ENCODE measurements at places on chromosomes 1 and 21.

DNA sequence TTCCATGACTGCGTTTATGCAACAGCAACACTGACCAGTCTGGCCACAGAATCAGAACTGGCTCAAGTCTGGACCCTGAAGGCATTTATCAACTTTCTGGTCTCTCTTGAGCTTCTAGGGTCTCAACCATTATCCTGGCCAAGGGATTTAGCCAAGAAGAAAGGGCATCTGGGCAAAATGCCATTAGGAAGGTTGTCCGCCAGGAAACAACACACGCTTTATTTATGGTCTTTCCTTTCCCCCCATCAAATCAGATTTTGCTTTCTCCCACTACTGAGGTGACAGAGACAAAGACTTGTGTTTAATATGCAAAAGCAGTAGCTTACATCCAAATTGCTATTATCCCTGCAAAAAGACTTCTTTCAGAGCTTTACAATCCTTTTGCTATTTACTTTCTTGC is 81.6 kb upstream of the PPP2R5A start:
- DNase-seq = no peak

GRCh38 chr1:159030877-159031447 is 21.3 kb downstream of the IFI16 start:
- DNase-seq = no peak

GRCh38 chr1:177239792-177240191 is 69.0 kb downstream of the BRINP2 start:
- no peak for DNase-seq

DNA sequence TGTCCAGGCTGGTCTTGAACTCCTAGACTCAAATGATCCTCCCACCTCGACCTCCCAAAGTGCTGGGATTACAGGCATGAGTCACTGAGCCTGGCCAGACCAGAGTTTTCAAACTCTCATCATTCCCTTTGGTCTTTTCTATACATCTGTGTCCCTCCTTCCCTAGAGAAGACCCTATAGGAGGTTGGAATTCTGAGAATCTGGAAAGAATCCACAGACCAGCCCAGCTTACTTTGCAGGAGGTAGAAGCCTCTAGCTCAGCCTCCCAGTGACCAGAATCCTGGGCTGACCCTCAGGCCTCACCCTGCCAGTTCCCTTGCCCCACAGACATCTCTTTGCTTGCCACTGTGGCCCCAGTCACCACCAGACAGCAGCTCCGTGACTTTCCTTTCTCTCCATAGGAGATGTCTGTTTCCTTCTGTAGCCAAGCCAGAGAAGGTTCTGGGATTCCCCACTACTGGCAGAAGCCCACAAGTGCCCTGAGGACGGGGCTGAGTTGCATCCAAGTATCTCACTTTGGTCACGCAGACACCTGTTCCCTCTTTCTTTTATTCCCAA is 34.7 kb upstream of the KHDRBS1 start:
- DNase-seq = no peak

- DNase-seq = no peak
Measured at GRCh38 chr21:46369520-46370235, 45.7 kb downstream of the PCNT start.

DNA sequence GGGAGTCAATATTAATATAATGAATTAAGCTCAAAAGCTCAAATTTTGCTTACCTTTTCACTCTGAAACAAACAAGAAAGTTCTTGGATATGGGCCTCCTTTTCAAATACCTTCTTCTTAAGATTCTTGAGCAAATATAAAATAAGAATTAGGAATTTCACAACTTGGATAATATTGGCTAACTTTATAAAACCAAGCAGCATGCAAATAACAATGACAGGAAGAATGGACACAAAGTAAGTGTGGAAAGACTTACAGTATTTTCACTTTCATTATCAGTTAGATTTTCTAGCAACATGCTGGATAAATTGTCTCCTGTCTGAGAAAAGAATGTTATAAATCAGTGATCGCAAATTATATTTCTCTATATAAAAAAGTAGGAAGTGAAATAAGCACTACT is 13.2 kb downstream of the ODF2L start:
- DNase-seq = no peak

- no peak for DNase-seq
Measured at GRCh38 chr1:114770989-114771388, 9.5 kb downstream of the SIKE1 start.

GRCh38 chr1:230768903-230769570 is 21.8 kb downstream of the CAPN9 start:
- DNase-seq = no peak

DNA sequence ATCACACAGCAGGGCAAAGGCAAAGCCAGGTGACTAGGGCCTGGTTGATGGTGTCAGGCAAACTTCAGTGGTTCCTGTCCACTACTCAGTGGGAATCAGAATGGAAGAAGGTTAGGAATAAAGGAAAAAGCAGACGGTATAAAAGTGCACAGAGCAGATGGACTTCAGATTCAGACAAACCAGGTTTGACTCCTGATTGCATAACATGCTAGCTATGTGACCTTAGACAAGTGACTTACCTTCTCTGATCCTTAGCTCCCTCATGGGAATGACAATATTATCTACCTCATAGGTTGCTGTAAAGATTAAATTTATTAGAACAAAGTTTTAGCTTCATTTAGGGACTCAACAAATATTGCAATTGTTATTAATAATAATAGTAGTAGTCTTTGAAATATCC is 4.9 kb downstream of the PAQR7 start:
- DNase-seq = no peak

DNA sequence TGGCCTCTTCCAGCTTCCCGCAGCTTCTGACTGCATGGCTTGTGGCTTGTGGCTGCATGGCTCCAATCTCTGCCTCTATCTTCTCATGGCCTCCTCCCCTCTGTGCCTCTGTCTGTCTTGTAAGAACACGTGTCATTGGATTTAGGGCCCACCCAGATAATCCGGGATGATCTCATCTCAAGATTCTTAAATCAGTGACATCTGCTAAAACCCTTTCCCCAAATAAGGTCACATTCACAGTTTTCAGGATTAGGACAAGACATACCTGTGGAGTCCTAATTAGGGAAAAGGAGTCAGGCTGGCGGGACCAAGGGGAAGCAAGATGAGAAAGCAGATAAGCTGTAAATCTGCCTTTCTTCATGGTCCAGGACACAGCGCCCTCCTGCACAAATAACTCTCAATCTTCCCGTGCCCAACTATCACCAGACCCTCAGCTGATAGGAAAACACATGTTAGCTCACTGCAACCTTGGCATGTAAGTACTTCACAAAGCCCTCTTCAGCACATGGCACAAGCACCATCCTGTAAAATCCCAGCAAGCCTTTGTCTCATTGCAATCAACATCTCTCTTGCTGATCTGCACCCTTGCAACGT is 82.2 kb downstream of the SPSB1 start:
- no peak for DNase-seq
